Osteocyte (in vitro differentiated cells): ENCODE measurements at places on chromosomes 16 and 17. TPM values are rescaled to one million over a fixed set of nuclear protein-coding genes. Genes with fewer than 3 reads are reported as not detected.

DNA sequence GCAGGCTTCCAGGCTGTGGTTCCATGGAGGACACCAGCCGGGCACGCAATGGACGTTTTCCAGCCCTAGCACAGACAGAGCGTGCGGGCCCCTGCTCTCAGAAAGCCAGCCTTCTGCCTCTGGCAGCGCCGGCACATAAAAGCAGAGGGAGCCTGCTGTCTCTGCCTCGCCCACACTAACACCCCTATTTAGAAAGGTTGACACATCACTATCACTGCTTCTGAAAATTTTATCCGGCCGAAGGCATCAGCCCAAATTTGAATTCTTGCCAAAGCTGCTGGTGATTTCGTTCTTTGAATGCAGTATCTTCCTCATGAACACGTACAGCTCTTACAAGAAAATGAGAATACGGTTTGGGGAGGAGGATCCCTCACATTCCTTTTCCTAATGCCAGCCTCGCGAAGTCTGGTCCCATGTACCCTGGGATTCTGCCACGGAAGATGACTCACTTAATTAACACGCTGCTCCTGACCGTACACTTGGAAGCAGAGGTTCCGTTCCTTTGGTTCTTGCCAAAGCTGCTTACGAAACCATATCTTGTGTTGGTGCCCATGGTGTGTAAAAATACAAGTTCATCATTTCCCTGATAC is 1.3 kb upstream of the RAB11FIP3 start:
- peaks cover 39% of the 10 kb centered on the region for H3K4me1 ChIP-seq
- peaks cover 6% of the 10 kb centered on the region for H3K36me3 ChIP-seq
- DNase-seq, result no peak

DNA sequence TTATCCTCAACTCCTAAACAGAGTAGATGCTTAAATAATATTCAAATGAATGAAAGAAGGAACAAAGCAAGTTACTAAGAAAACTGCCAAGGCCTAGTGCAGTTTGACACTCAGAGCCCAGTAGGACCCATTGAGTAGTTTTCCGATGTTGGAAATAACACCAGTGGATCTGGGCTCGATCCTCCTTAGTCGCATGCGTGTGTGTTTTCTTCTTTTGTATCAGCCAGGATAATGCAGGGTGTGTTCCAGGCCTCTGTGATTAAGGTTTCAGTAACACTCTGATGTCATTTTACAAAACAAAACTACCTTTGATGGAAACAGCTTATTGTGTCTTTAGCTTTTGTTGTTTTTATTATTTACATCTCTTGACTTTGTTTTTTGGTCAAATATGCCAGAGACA is 24.5 kb downstream of the KSR1 start:
- DNase-seq, result no peak
- H3K27ac ChIP-seq, result peak overlapping the region; percentile 24
- peaks cover 2% of the 10 kb centered on the region for H3K36me3 ChIP-seq
- H3K4me3 ChIP-seq, result no peak overlapping the region
- no peaks in the 10 kb centered on the region for H3K27me3 ChIP-seq
- peaks cover 41% of the 10 kb centered on the region for H3K4me1 ChIP-seq

- peak overlapping the region; percentile 76 for H3K4me3 ChIP-seq
- peak overlapping the region; percentile 93 for H3K27ac ChIP-seq
- DNase-seq, result no peak
Observed at GRCh38 chr17:67376415-67376736, 705 bp upstream of the PITPNC1 start.

- no peak overlapping the region for H3K27ac ChIP-seq
- H3K4me1 ChIP-seq, result no peaks in the 10 kb centered on the region
- H3K4me3 ChIP-seq, result no peak overlapping the region
- H3K27me3 ChIP-seq, result no peaks in the 10 kb centered on the region
Observed at GRCh38 chr16:24381470-24382118, 125.5 kb downstream of the CACNG3 start.

DNA sequence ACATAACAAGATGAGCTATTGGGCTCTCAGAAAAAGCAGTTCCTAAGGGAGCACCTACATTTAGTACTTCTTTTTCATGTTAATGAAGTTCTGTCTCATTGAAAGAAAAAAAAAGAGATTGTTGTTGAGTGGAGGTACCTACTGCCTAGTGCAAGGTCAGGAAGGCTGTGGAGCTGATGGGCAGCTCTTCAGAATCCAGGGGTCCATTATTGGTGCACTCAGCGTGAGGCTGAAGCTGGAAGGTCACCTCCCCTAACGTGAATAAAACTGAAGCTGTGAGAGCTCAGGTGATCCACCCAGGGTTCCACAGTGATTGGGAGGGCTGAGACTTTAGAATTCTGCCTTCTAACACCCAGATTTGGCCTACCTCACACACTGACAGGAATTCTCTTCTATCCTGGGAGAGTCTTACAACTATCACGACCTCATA is 153.9 kb upstream of the TBX2 start:
- peaks cover 1% of the 10 kb centered on the region for H3K36me3 ChIP-seq
- no peak overlapping the region for H3K27ac ChIP-seq
- peaks cover 40% of the 10 kb centered on the region for H3K4me1 ChIP-seq
- H3K4me3 ChIP-seq, result no peak overlapping the region
- H3K27me3 ChIP-seq, result no peaks in the 10 kb centered on the region
- no peak for DNase-seq

KRTAP4-6 gene
- total RNA-seq, result not detected in 2 replicates

FZD2 gene
- total RNA-seq, result 203 and 207 TPM in 2 replicates

P2RX1 gene
- total RNA-seq, result not detected in 2 replicates
